ENCODE measurements at places on chromosomes 1 and 21.

DNA sequence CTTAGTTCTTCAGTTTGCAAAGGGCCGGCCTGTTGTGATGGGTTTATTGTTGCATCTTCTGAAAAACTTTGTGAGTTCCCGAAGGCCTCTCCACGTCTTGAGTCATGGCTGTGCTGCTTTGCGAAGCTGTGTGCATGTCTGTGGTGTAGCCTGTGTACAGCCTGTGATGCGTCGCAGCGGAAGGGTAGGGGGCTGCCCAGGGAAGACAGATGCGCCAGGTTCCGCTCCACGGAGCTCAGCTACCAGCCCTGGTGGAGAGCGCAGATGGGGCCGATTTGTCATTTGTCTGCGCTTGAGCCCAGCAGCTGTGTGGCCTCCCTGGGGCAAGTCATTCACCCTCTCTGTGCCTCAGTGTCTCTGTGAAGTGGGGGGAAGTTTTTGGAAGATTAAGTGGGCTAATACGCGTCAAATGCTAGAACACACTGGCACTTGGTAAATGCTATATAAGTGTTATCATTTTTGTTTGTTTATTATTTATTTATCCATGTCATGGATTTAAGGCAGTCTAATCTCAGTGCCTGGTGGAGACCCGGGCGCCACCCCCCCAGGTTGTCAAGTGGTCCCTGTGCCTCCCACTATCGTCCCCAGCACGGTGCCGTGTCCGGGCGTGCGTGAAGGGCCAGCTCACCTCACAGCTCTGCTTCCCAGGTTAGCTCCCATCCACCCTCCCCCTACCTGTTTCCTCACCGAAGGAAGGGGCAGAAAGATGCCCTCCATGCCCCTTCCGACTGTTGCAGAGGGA, 8.4 kb downstream of the PDE9A start:
- no peak for DNase-seq

GRCh38 chr1:162357681-162358266, 18.9 kb downstream of the SPATA46 start:
- no peak for DNase-seq

DNA sequence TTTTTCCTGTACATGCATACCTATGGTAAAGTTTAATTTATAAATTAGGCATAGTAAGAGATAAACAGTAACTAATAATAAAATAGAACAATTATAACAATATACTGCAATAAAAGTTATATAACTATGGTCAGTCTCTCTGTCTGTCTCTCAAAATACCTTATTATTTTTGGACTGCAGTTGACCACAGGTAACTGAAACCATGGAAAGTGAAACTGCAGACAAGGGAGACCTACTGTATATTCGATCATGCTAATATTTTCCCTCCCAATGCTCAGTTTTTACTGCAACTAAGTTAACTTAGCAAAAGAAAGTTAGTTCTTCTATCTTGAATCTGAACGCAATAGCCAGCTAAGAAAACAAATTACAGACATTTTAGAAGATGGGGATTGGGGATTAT, 12.3 kb upstream of the DHX9 start:
- no peak for DNase-seq

GRCh38 chr1:225962440-225962975, 21.5 kb upstream of the LEFTY2 start:
- DNase-seq = no peak

DNA sequence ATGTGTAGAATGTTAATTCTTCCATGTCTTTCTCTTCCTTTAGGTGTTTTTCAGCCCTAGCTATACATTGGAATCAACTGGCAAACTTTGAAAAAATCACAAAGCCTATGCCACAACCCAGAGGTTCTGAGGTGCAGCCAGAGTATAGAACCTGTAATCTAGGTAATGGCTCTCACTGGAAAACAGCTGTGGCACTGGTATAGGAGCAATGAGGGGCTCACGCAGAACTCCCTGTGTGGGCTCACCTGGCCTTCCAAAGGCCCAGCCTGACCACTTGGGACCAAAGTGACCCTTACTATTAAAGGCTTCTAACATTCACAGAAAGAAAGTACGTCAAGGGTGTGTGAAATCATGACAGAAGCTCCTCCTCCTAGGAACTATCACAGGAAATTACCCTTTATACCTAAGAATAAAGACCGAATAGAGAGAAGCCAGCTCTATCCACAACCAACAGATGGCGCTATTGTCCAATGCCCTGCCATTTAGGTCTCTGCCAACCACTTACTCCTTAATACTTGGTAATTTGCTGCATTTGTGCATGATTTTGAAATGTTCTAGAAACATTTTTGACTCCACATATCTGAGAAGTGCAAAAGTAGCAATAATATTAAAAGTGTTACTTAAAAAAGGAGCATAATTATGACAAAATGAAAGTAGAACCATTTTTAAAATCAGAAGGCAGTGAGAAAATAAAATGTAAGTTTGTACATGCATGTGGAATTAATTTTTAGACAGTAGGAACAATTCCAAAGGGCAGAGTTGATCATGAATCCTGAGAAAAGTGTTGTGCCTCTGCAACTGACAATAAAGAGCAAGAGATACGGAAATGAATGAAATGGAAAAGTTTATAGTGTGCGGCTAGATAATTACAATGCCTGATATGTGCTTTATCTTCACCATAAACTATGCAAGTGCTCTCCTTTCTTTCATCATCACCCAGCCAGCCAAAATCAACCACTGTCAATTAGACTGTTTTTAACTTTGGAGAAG, 93.1 kb upstream of the HAO2 start:
- no peak for DNase-seq

DNA sequence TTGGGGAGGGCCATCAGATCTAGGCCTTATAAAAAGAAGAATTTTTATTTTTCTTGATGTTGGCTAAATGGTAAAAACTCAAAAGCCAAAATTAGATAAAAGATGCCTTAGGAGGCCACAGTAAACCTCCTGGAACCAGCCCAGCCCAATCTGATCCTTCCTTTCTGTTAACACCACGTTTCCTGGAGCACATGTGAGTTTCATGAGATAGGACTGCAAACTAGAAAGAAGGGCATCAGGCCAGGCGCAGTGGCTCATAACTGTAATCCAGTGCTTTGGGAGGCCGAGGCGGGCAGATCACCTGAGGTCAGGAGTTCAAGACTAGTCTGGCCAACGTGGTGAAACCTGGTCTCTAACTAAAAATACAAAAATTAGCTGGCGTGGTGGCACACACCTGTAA, 6.7 kb downstream of the HSF2BP start:
- DNase-seq = no peak

GRCh38 chr1:155003766-155004351, 1.3 kb downstream of the ZBTB7B start:
- DNase-seq = no peak

- peak; percentile 30 for DNase-seq
Observed at GRCh38 chr1:8463144-8463927, 145.4 kb downstream of the SLC45A1 start.

DNA sequence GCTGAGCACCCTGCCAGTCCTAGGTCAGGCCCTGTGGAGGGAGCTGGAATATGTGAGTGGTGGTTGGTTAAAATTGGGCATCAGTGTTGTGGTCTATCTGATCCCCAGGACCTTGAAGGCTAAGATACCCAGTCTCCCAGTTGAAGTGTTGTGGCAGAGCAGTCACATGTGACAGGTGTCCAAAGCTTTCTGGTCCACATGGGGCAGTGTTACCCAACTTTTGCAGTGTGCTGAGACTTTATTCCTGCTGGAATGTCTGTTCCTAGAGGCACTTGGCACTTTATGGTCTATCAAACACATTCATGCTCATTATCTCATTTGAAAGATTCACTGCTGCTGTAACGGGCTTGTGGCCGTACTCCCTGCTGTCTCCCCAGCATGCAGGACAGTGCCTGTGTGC, 21.0 kb upstream of the LORICRIN start:
- no peak for DNase-seq

DNA sequence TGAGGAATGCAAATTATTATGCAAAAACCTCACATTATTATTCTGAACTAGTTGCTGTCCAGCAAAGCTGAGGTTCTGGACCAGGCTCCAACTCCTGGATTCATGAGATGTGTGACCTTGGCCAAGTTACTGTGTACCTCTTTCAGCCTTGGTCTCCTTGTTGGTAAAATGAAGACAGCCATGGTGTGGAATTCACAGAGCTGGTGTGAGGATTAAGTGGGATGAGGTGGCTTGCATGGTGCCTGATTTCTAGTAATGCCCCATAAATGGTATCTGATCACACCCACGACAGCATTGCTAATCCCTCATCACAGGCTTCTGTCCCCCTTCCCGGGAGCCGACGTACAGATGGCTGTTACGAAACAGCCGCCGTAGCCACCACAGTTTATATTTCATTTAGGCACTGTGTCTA, 59.6 kb downstream of the PGBD5 start:
- DNase-seq = no peak

GRCh38 chr21:28261298-28261697, 731.4 kb downstream of the LTN1 start:
- no peak for DNase-seq

DNA sequence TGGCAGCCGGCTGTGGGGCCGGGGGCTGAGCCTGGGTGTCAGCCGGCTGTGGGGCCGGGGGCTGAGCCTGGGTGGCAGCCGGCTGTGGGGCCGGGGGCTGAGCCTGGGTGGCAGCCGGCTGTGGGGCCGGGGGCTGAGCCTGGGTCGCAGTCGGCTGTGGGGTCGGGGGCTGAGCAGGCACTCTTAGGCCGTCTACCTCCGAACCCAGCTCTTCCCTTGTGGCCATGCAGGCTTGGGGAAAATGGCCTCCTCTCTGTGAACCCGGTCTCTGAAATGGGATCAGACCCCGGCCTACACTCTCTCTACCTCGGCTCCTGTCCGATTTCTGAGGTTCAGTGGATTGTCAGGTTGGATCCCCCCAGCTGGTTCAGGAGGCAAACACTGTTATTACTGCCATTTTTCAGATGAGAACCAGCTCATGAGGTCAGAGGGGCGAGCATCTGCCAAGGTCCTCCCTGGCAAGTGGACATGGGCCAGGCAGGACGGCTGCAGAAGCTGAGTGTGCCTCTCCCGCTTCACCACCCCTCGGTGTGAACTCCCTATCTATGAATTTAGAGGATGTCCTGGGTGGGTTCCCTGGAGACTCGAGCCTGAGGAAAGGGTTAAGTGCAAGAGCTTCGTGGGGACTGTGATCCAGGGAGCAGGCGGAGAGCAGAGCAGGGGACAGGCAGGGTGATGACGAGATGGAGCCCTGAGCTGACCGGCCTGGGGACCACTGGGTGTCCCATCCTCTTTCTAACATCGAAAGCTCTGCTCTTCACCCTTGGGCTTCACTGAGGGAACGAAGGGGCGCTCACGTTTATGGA, 10.9 kb upstream of the COL18A1 start:
- DNase-seq = no peak

DNA sequence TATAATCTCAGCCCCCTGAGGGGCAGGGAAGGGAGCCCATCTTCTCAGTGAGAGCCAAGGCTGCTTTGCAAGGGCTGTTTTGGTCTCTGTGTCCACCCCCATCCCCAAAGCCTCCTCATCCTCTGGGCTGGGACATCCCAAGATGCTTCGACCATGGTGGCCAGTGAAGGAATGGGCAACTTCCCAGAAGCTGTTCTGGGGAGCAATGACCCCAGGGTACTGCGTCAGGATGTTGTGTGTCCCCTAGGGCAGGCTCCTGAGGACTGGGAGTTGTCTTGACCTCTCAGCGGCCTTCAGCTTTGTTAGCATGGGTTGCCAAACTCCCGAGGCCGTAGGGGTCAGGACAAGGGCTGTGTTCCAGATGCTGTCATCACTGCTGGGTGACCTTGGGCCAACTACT, 238.4 kb upstream of the POU3F1 start:
- no peak for DNase-seq

DNA sequence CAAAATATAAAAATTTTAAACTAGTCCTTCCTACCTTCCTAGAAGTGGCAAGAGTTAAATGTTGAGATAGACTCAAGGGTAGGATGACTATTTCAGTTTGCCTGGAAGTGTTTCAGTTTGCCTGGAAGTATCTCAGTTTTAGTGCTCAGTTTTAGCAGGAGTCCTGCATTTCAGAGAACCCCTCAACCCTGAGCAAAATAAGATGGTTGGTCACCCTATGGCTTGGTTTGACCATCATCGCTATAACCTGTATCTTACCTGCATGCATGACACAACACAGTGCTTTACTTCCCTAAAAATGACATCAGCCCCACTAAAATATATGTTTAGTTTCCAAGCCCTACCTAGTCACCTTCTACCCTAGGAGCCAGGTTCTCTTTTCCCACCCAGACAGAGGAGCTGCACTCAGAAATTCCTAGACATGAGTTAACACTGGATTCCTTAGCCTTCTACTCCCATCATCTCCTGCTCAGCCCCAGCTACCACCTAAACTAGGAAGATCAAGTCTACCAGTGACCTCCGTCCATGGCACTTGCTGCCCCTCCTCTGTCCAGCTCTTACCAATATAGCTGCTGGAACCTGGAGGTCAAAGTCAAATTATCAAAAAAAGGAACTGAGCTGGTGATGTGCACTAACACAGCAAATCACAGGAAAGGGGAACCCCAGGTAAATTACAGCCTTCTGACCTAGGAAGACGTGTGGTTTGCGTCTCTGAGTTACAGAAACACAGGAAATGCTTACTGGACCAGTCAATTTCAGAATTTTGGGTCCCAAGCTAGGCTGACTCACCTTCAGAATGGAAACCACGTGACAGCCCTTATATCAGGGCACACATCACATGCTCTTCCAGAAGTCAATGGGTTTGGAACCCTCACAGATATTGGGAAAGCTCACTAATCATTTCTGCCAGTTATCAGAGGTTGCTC, 2.2 kb upstream of the G0S2 start:
- no peak for DNase-seq

GRCh38 chr1:217861658-217862057, 230.5 kb downstream of the SPATA17 start:
- DNase-seq = no peak

- DNase-seq = no peak
Observed at GRCh38 chr1:29712284-29712651, 475.9 kb downstream of the PTPRU start.

DNA sequence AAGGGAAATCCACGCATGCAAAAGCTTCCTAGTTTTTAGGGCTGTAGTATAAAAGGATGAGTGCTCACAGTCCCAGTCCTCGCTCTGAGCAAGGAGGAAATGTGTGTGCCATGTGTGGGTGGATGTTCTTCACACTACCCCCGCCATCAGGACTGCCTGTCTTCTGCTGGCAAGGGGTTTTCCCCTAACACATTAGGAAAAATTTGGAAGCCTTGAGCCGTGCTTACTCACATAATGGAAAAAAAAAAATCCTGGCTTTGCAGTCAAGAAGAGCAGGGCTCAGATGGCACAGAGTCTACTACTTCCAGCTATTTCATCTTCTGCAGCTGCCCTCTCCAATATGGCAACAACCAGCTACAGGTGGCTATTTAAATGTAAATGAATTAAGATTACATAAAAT, 363.1 kb downstream of the PLPP3 start:
- no peak for DNase-seq

- no peak for DNase-seq
Observed at GRCh38 chr1:244325056-244325758, 126.5 kb downstream of the ADSS2 start.

DNA sequence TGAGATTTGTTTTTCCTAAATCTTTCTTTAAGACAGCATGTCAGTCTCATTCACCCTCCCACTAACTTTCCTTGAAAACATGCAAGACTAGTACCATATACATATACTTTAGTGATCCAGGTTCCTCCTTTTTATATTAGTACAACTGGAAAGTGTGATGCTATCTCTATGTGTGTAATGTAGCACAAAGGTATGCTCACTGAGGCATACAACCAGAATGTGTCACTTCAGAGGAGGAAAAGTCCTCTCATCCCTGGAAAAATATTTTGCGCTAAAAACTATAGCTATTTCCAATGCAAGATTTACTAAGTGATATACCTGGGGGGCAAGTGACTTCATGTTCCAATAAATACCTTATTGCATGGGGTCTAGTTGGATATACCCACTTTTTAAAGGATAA, 45.9 kb downstream of the BARHL2 start:
- DNase-seq = no peak
